G401 (cell line): ENCODE measurements at places on chromosomes 16 and 17. TPM values are rescaled to one million over a fixed set of nuclear protein-coding genes. Genes with fewer than 3 reads are reported as not detected.

DNA sequence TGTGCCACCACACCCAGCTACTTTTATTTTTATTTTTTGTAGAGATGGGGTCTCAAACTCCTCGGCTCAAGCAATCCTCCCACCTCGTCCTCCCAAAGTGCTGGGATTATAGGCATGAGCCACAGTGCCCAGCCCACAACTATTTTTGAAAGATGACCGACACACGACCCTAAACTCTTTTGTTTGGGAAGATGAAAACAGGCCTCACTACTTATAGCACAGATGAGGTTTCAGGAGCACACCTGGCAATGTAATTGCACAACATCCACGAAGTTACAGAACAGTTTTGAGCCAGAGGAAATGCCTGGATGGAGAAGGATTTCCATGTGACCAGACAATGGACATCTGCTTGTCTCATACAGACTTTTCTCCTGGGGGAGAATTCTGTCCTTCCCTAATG lies 43.4 kb upstream of the PRSS54 start:
- no peak for DNase-seq

The NAGS gene
- total RNA-seq = 2.5 and 4.7 TPM in 2 replicates

The TOM1L1 gene
- total RNA-seq = 6.1 and 13.8 TPM in 2 replicates

DNA sequence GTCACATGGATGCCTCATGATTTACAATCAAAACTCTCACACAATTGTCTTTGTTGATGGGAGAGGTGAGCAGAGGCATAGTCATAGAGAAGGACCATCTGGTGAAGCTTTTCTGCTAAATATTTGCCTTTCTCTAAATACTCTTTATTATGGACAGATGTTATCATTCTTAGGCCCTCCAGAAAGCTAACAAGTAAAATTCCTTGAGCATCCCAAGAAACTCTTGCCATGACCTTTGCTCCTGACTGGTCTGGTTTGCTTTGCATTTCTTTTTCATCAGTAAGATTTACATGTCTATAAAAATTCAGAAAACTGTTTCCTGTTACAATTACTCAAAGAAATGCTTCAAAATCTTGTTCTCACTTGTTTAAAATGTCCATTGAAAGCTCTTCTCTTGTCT lies 1336.6 kb upstream of the CDH8 start:
- no peak for DNase-seq

The LMF1 gene
- total RNA-seq = 25.9 and 34.1 TPM in 2 replicates
